Mesothelial cell of epicardium (in vitro differentiated cells): ENCODE measurements at places on chromosomes 3 and 15.
A peak's percentile ranks its signal among the peaks of the same experiment; 100 is the strongest.

DNA sequence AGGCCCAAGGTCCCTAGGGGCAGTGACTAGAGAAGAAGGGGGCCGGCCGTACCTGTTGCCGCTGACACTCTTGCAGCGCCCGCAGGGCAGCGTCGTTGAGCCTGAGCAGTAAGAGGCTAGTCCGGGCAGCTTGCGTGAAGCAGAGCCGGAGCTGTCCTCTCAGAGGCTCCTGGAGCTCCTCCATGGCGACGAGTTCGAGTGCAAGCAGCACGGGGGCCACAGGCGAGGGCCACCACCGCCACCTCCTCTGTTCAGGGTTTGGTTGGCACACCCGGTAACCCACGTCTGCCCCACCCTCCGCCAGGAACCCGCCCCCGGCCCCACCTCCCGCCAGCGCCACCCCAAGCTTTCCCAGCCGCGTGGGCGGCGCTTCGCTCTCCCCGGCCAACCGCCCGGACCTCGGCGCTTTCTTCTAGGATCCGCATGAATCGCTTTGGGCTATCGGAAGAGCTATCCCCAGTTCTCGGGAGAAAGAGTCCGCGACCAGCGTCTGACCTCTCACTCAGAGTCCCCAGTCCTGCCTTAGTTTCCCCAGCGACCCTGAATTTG, at the start of gene ELL3:
Gene ELL3 (minus strand): TSS at position 249 of the 549 bp plus-strand sequence. CDS start 65 bp downstream, at position 184.
- peak within 1 kb of the TSS; percentile 78 for H3K4me3 ChIP-seq
- H3K27me3 ChIP-seq = peaks cover 6% of the 10 kb centered on the region
- H3K36me3 ChIP-seq = peaks cover 9% of the 10 kb centered on the region
- DNase-seq = peak; percentile 50
- peaks cover 9% of the 10 kb centered on the region for H3K4me1 ChIP-seq
- no peak within 1 kb of the TSS for H3K27ac ChIP-seq

- H3K27me3 ChIP-seq = no peaks in the 10 kb centered on the region
- no peaks in the 10 kb centered on the region for H3K36me3 ChIP-seq
- H3K4me3 ChIP-seq = no peak overlapping the region
- no peak overlapping the region for H3K27ac ChIP-seq
These were observed 384.4 kb upstream of the C2CD4B start for GRCh38 chr15:62549345-62549970.

- H3K4me3 ChIP-seq = no peak overlapping the region
- no peaks in the 10 kb centered on the region for H3K4me1 ChIP-seq
- H3K27me3 ChIP-seq = peaks cover 3% of the 10 kb centered on the region
- no peaks in the 10 kb centered on the region for H3K36me3 ChIP-seq
These were observed 629.7 kb downstream of the NTRK3 start for GRCh38 chr15:87626860-87627259.

DNA sequence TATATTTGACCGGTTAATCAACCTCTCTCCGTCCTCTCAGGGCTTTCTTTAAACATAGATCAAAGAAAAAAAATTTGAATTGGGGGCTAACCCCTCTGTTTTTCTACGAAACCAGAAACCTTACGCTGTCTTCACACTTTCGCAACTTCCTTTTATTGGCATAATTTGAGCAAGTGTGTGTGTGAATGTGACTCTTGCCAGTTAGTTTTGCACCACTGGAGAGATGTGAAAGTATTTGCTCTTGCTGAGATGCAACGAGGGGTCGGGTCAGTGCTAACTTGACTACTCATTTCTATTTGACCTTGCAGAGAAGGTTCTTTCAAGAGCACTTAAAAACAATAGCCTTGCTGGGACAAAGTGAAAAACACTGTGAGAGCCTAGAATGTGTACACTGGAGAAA, 81.2 kb downstream of the FAM43A start:
- H3K4me3 ChIP-seq = no peak overlapping the region
- H3K4me1 ChIP-seq = peaks cover 19% of the 10 kb centered on the region
- H3K36me3 ChIP-seq = no peaks in the 10 kb centered on the region
- H3K27me3 ChIP-seq = peaks cover 4% of the 10 kb centered on the region
- no peak overlapping the region for H3K27ac ChIP-seq

- H3K27ac ChIP-seq = no peak overlapping the region
- peaks cover 6% of the 10 kb centered on the region for H3K4me1 ChIP-seq
- peaks cover 12% of the 10 kb centered on the region for H3K27me3 ChIP-seq
- no peaks in the 10 kb centered on the region for H3K36me3 ChIP-seq
- no peak overlapping the region for H3K4me3 ChIP-seq
- no peak for DNase-seq
These were observed 69.8 kb upstream of the SLC25A26 start for GRCh38 chr3:66150977-66151376.

GRCh38 chr15:57323806-57324589, 52.3 kb upstream of the CGNL1 start:
- DNase-seq = no peak
- H3K4me1 ChIP-seq = peaks cover 35% of the 10 kb centered on the region
- H3K36me3 ChIP-seq = no peaks in the 10 kb centered on the region
- H3K27me3 ChIP-seq = peaks cover 4% of the 10 kb centered on the region
- no peak overlapping the region for H3K4me3 ChIP-seq

DNA sequence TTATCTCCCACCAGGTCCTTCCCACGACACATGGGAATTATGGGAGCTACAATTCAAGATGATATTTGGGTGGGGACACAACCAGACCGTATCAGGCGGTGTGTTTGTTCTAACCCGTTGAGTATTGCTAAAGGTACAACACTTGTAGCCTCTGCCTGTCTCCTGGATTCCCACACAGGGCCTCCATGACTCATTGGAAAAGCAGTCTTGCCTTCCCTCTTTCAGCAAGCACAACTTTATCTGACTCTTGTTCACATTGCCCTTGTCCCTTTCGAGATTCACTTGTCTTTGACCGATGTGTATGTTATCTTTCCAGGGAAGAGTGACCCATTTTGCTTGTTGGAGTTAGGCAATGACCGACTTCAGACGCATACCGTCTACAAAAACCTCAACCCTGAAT, 152.3 kb downstream of the MCTP2 start:
- no peaks in the 10 kb centered on the region for H3K27me3 ChIP-seq
- H3K27ac ChIP-seq = no peak overlapping the region
- peaks cover 22% of the 10 kb centered on the region for H3K4me1 ChIP-seq
- H3K4me3 ChIP-seq = no peak overlapping the region
- no peak for DNase-seq
- H3K36me3 ChIP-seq = peaks cover 6% of the 10 kb centered on the region

DNA sequence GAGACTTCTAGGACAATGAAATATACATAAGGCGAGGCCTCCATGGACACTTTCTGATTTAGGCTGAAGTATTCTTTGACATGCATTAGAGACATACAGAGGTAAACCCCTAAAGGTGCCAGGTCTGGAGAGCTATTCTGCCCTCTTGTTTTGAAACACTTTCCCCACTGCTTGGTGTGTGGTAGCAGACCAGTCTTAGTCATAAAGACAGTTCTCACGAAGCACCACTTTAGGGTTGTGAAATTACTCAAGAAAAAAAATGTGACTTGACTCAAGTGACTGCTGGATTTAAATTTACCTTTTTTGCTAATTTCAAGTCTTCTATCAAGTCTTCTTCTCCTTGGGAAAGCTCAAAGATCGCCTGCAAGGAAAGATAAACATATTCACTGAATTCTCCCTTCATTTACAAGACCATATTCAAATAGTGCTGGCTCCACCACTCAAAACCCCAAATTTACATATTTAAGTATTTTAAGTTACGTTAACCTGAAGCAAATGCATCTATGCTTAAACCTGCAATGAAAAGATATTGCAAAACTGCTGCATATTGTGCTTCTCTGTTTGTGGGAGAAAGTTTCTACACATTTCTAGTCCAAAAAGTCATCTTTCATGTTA, 48.4 kb downstream of the ARHGEF3 start:
- H3K4me3 ChIP-seq = no peak overlapping the region
- peaks cover 5% of the 10 kb centered on the region for H3K4me1 ChIP-seq
- no peak overlapping the region for H3K27ac ChIP-seq
- no peak for DNase-seq
- peaks cover 38% of the 10 kb centered on the region for H3K36me3 ChIP-seq
- no peaks in the 10 kb centered on the region for H3K27me3 ChIP-seq

DNA sequence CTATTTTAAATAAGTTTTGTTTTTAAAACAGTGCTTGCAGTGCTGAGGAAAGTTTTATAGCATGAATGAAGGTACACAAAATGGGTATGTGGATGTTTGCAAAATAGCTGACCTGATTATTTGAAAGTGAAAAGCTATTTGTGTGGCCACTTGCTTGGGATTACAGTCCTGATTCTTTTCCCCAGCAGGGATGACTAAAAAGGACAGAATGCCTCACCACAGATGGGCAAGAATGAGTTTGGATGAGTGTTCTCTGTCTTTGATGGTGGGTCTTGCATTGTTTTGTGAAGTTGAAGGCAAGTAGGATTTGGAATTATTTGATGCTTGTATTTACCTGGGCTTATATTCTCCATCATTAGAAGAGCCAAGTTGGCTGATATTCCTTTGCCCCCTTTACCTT, 48.8 kb upstream of the MEIS2 start:
- no peaks in the 10 kb centered on the region for H3K36me3 ChIP-seq
- H3K27ac ChIP-seq = no peak overlapping the region
- H3K4me1 ChIP-seq = peaks cover 17% of the 10 kb centered on the region
- H3K4me3 ChIP-seq = no peak overlapping the region
- no peak for DNase-seq
- H3K27me3 ChIP-seq = no peaks in the 10 kb centered on the region

- H3K27me3 ChIP-seq = peaks cover 46% of the 10 kb centered on the region
- H3K27ac ChIP-seq = no peak overlapping the region
- H3K4me1 ChIP-seq = no peaks in the 10 kb centered on the region
- H3K4me3 ChIP-seq = no peak overlapping the region
- H3K36me3 ChIP-seq = peaks cover 23% of the 10 kb centered on the region
These were observed 7.4 kb upstream of the CHRNA3 start for GRCh38 chr15:78628227-78628626.

DNA sequence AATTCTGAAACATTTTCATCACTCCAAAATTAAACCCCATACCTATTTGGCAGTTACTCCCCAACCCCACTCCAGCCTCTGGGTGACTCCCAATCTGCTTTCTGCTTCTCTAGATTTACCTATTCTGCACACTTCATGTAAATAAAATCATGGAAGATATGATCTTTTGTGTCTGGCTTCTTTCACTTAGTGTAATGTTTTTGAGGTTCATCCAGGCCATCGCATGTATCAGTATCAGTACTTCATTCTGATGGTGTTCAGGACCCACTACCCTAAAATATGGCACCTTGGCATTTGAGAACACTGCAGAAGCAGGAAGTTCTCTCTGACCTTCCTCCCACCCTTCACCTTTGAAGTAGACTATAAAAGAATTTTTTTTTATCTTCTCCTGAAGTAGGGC, 78.7 kb upstream of the SLC25A26 start:
- no peaks in the 10 kb centered on the region for H3K36me3 ChIP-seq
- no peak for DNase-seq
- no peak overlapping the region for H3K27ac ChIP-seq
- H3K4me3 ChIP-seq = no peak overlapping the region
- peaks cover 11% of the 10 kb centered on the region for H3K4me1 ChIP-seq
- H3K27me3 ChIP-seq = no peaks in the 10 kb centered on the region

- H3K36me3 ChIP-seq = no peaks in the 10 kb centered on the region
- no peak overlapping the region for H3K4me3 ChIP-seq
- no peak overlapping the region for H3K27ac ChIP-seq
- no peaks in the 10 kb centered on the region for H3K27me3 ChIP-seq
These were observed 336.1 kb upstream of the NR2F2 start for GRCh38 chr15:95994418-95994817.

DNA sequence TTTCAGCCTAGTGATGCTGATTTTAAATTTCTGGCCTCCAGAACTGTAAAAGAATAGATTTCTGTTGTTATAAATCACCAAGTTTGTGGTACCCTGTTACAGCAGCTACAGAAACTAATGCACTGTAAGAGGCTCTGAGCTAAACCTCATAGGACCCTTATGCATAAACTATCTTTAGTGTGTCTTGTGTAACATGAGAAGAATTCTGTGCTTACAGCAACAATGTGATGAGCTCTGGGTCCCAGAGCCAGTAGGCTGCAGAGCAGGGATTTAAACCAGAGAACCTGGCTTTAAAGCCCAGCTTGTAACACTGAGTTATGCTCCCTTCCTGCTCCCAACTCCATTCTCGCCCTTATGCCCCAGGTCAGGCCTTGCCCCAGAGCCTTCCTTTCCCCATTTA, 113.1 kb downstream of the THSD4 start:
- H3K36me3 ChIP-seq = peaks cover 6% of the 10 kb centered on the region
- H3K4me3 ChIP-seq = no peak overlapping the region
- no peaks in the 10 kb centered on the region for H3K27me3 ChIP-seq
- peak overlapping the region; percentile 32 for H3K27ac ChIP-seq
- no peak for DNase-seq

DNA sequence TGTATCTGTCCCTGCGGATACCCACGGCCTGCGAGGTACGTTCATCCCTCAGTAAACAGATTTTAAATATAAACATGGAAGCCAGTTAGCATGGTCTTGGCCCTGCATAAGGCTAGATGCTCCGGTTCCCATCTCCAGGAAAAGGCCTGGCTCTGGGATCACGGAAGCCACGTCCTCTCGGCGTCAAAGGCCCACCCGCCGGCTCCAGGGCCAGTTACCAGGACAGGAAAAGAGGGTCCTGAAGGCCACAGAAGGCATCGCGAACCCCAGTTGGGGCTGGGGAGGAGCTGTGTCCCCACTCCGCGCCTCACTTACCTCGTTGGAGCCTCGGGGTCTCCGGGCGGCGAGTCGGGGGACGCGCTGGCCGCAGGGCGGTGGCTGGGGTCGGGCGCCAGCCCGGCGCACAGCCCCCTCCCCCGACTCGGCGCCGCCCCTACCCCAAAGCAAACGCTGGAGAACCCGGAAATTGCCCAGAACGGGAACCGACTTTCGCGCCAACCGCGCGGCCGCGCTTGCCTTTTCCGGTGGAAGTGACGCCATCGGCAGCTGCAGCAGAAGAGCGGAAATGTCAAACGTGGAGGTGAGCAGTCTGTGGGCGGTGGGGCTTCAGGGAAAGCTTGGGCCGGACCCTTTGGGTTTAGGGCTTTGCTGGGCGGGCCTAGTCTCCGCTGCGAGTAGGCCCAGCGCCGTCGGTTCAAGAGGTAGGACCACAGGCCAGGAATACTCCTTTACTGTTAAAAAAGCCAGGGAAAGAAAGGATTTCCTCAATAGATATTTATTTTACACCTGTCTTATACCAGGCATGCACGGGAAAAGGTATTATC, at the start of gene TOPBP1:
Gene TOPBP1 (minus strand): TSS at position 488 of the 824 bp plus-strand sequence. CDS start 814 bp downstream, outside the sequence.
- H3K27me3 ChIP-seq = no peaks in the 10 kb centered on the region
- DNase-seq = peak; percentile 79
- peaks cover 35% of the 10 kb centered on the region for H3K4me1 ChIP-seq
- peaks cover 9% of the 10 kb centered on the region for H3K36me3 ChIP-seq
- peak within 1 kb of the TSS; percentile 99 for H3K27ac ChIP-seq

- no peak for DNase-seq
- peaks cover 9% of the 10 kb centered on the region for H3K4me1 ChIP-seq
- no peaks in the 10 kb centered on the region for H3K36me3 ChIP-seq
- H3K4me3 ChIP-seq = no peak overlapping the region
These were observed 323.5 kb downstream of the ULK4 start for GRCh38 chr3:41638381-41638780.
